Psoas muscle (tissue), 8 donors: ENCODE measurements at places on chromosomes 3 and 15. TPM values are rescaled to one million over a fixed set of nuclear protein-coding genes. Genes with fewer than 3 reads are reported as not detected.

Gene FGF7
- 1.5 TPM for polyA plus RNA-seq

GRCh38 chr3:125212509-125213363 is at the start of gene SLC12A8:
Gene SLC12A8 (minus strand): TSS chr3:125212748. CDS start chr3:125211349, 1,399 bp downstream.
- H3K36me3 ChIP-seq: no peaks in the 10 kb centered on the region
- H3K27me3 ChIP-seq: no peaks in the 10 kb centered on the region
- no peak for DNase-seq
- peaks cover 11% of the 10 kb centered on the region for H3K4me1 ChIP-seq

Gene IL20RB
- polyA plus RNA-seq: 0.46 TPM

GRCh38 chr3:12483410-12483809 is 870 bp upstream of the TSEN2 start:
- DNase-seq: no peak
- H3K36me3 ChIP-seq: no peaks in the 10 kb centered on the region
- H3K4me1 ChIP-seq: peaks cover 19% of the 10 kb centered on the region
- peak overlapping the region; percentile 91 for H3K4me3 ChIP-seq
- H3K27ac ChIP-seq: peak overlapping the region; percentile 87

DNA sequence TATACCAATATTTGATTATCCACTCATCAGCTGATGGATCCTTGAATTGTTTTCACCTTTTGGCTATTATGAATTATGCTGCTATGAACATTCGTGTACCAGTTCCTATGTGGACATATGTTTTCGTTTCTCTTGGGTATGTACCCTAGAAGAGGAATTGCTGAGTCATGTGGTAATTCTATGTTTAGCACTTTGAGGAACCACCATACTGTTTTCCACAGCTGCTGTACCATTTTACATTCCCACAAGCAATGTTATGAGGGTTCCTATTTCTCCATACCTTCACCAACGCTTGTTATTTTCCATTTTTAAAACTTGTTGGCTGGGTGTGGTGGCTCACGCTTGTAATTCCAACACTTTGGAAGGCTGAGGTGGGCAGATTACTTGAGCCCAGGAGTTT is 62.9 kb downstream of the RPLP1 start:
- H3K4me3 ChIP-seq: no peak overlapping the region
- H3K27me3 ChIP-seq: no peaks in the 10 kb centered on the region
- no peaks in the 10 kb centered on the region for H3K4me1 ChIP-seq
- no peak for DNase-seq
- no peaks in the 10 kb centered on the region for H3K36me3 ChIP-seq
- no peak overlapping the region for H3K27ac ChIP-seq

Gene GALNT15
- 16.2 TPM for polyA plus RNA-seq

- no peak overlapping the region for H3K27ac ChIP-seq
- H3K4me1 ChIP-seq: no peaks in the 10 kb centered on the region
Observed at GRCh38 chr3:20405744-20406143, 219.7 kb upstream of the SGO1 start.

DNA sequence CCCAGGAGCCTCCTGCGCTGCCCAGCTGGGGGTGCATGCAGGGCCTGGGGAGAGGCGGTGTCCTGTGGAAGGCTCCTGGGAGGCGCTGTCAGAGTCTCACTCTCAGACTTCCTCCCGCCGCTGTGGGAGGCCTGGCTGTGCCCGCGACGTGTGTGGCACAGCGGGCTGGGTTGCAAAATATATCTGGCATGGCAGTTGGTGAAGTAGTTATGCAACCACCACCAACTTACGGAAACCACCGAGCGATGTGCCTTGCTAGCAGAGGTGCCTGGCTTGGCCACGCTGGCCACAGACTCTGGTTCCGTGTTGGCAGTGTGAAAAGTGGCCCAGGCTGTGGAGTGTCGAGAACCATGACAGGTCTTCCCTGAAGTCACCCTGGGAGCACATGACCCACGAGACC is 30.6 kb upstream of the GATA2 start:
- H3K4me3 ChIP-seq: no peak overlapping the region
- H3K27me3 ChIP-seq: peaks cover 1% of the 10 kb centered on the region
- H3K4me1 ChIP-seq: no peaks in the 10 kb centered on the region
- no peak for DNase-seq
- H3K27ac ChIP-seq: no peak overlapping the region

GRCh38 chr3:48437812-48438211 is 2.1 kb downstream of the CCDC51 start:
- H3K36me3 ChIP-seq: peaks cover 32% of the 10 kb centered on the region
- H3K4me1 ChIP-seq: peaks cover 23% of the 10 kb centered on the region
- no peaks in the 10 kb centered on the region for H3K27me3 ChIP-seq
- H3K4me3 ChIP-seq: no peak overlapping the region
- DNase-seq: no peak
